ENCODE measurements at places on chromosomes 4 and X.

DNA sequence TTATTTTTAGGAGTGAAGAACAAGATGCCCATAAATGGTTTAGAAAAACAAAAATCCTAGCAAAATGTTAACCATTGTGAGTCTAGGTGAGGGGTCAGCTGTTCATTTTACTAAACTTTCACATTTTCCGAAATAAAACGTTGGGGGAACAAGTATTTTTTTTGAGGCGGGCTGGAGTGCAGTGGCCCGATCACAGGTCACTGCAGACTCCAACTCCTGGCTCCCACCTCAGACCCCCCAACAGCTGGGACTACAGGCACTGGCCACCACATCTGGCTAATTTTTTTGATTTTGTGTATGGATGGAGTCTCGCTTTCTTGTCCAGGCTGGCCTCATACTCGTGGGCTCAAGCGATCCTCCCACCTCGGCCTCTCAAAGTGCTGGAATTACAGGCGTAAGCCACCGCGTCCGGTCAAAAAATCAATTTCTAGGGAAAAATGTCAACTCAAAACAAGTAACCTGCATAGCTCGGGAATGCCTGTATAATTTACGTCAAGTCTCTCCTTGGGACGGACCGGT, 742 bp upstream of the TAF1 start:
- no peak for DNase-seq

- DNase-seq: no peak
Observed at GRCh38 chr4:1207157-1207470, 34.7 kb upstream of the SPON2 start.

DNA sequence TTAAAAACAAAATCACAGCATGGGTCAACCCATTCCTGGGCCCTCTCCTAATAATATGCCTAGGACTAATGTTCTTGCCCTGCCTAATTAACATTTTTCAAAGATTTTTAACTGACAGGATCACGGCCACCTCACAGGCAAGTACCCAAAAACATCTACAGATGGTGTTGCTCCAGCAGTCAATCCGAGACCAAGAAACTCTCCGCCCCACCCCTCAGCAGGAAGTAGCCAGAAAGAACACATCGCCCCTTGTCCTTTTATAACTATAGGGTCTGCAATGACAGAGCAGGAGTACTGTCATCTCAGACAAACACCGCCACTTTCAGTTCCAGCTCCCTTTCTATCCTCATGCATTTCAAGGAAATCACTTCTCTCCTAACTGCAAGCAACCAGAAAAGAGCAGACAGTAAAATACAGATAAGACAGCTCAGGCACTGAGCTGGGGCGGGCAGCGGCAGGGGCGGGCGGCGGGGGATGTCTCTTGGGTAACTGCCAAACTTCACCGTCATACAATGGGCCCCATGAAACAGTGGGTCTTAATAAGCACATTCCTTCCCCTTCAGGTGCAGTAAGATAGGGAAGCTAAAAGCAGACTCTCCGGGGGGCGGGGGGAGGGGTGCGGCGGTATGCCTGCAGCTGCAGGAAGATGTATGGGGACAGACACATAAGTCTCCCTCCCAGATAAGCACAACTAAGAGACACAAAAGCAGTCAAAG, 67.4 kb downstream of the ZNF182 start:
- no peak for DNase-seq

- DNase-seq: no peak
Observed at GRCh38 chr4:1760521-1761071, 32.5 kb upstream of the FGFR3 start.

DNA sequence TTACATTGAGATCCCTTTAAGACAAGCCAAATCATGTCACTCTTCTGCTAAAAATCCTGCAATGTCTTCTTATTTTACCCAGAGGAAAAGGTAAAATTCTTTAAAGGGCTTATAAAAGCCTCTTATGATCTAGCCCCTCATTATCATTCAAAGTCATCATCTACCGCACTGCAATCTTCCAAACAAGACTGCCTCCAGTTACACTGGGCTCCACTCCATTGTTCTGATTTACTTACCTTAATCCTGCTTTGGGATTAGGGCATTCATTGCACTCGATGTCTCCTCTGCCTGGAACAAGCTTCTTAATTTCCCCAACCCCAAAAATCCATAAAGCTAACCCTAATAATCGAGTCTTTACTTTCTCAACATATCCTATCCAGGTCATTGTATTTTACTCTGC, 269.1 kb downstream of the PCDH18 start:
- no peak for DNase-seq

DNA sequence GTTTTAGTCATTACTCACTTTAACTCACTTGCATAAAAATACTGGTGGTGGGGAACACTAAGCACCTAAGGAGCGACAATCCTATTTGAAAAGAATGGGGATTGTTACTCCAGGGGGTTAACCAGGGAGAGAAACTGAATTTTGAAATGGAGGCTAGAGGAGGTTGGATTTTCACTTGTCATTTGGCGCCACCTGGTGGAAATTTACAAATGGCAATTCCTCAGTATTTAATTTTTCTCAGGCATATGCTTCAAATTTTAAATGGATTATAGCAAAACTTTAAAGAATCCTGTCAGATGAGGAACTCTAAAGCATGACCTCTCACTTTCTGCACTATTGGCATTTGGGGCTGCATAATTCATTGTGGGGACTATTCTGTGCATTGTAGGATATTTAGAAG, 2.7 kb upstream of the GEMIN8 start:
- peak; percentile 50 for DNase-seq

- no peak for DNase-seq
Observed at GRCh38 chr4:926538-926937, 5.6 kb downstream of the GAK start.

Measured in AG08396 (cell line).